ENCODE measurements at places on chromosomes 13 and 19.

DNA sequence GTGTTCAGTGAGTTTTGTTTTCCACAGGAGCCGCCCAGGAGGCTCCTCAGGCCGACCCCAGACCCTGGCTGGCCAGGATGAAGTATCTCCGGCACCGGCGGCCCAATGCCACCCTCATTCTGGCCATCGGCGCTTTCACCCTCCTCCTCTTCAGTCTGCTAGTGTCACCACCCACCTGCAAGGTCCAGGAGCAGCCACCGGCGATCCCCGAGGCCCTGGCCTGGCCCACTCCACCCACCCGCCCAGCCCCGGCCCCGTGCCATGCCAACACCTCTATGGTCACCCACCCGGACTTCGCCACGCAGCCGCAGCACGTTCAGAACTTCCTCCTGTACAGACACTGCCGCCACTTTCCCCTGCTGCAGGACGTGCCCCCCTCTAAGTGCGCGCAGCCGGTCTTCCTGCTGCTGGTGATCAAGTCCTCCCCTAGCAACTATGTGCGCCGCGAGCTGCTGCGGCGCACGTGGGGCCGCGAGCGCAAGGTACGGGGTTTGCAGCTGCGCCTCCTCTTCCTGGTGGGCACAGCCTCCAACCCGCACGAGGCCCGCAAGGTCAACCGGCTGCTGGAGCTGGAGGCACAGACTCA lies 12.9 kb downstream of the B3GNT3 start:
- no peak for DNase-seq

DNA sequence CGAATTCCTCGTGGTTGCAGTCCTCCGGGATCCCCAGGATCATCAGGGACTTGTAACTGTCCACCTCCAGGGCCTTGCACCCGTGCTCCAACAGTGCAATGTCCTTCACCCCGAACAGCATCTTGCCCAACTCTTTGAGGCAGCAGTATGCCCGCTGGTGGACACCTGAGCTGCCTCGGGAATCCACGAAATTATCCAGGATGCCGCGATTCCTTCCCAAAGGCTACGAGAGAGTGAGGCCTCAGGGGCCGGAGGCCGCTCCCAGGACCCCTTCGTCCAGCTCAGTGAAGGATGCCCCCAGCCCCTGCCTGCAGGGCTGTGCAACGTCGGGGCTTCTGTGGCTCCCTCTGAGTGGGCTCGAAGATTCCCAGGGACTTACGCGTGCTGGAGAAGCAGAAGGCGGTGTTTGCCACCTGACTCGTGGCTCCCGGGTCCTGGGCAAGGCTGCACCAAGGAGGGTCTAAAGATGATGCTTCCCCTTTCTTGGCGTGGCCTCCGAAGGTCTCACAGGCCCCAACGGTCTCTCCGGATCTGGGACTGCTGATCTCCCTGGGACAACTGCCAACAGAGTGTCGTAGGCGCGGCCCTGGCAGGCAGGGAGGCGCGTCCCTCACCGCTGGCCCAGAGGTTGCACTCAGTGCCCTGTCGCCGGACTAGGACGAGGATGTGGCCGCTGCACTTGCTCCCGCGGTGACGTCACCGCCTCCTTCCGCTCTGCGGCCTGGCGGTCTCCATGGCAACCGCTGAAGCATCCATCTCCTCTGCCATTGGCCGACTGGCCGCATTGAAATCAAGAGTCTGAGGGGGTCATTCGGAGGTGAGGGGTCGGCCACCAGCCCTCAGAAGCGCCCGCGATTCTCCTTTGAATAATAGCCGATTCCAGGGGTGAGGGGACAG lies at the start of gene PNMA8C:
TSS of gene PNMA8C (minus strand) at position 698 of the 897 bp plus-strand sequence. CDS start at position 121, 577 bp downstream.
- peak; percentile 42 for DNase-seq

DNA sequence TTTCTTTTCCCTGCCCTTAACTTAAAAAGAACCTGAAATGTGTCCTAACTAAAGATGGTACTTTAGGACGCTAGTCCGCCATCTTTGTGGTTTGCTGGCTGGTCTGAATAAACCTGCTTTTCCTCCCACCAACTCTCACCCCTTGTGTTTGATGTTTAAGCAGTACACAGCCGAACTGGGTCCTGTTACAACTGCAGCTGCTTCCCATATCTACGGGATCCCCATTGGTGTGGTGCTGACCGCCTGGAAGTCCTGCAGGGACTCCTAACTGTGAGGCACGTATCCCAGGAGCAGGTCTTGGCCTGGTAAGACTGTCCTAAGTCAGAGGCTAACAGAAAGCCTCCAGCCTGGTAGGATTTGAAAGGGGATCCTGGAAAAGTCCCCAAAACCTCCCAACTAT lies 40.9 kb upstream of the VSTM2B start:
- DNase-seq = no peak

GRCh38 chr19:39284032-39284431 lies 12.2 kb upstream of the IFNL1 start:
- DNase-seq = no peak

DNA sequence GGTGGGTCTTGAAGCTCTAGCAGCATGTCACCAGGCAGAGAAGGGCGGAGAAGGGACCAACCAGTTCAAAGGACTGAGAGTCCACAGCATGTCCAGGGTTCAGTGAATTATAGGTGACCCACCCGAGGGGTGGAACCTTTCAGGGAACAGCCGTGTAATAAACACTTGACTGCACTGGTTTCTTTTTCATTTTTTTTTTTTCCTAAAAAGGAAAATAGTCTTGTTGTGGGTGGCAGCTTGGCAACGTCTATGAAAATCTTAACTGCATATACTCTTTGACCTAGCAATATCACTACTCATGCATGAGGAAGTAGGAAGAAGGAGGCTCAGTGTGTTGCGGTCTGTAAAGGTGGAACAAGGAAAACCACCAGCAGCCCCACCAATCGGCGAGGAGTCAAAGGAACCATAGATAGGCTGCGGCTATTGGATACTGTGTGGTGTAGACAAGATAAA lies 13.0 kb upstream of the MYH14 start:
- DNase-seq = no peak

DNA sequence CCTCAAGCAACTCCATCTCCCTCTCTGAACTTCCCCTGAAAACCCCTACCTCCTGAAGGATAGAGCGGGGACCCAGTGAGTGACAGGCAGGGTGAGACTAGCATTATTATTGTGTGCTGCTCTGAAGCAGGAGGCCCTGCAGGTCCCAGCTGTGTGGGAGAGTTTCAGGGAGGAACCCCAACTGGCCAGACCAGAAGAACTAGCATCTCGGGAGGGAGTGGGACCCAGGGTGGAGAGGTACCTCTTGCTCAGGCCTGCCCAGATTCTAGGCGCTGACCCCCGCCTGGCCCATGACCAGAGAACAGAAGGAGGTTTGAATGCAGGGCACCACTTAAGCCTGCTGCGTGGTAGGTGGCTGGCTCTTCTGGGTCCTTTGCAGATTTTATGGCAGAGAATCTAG lies 5.7 kb upstream of the LYPD3 start:
- no peak for DNase-seq

Measured in stimulated activated CD4-positive, alpha-beta T cell treated with anti-CD3 and anti-CD28 coated beads, Interleukin-12 subunit alpha, Interleukin-12 subunit beta, amount 100 ng/mL, for 48 hours (primary cell).